ENCODE measurements at places on chromosomes 7 and 10. TPM values are rescaled to one million over a fixed set of nuclear protein-coding genes. Genes with fewer than 3 reads are reported as not detected.

OR2A12 gene
- total RNA-seq: not detected

CYP2E1 gene
- 1.4 TPM for total RNA-seq

CFAP46 gene
- total RNA-seq: 4.6 TPM

PRR15 gene
- total RNA-seq: 10.8 TPM

TMEM72 gene
- total RNA-seq: 87.1 TPM

DNAJB9 gene
- total RNA-seq: 48.8 TPM

IFIT2 gene
- 8.4 TPM for total RNA-seq

HMX2 gene
- 0.99 TPM for total RNA-seq

UNCX gene
- 7.5 TPM for total RNA-seq

AKR1C4 gene
- total RNA-seq: not detected

OR13A1 gene
- total RNA-seq: 0.06 TPM

GRID2IP gene
- total RNA-seq: 1.5 TPM

DDC gene
- total RNA-seq: 32.0 TPM

SLC16A9 gene
- total RNA-seq: 15.4 TPM

CAMK1D gene
- 12.6 TPM for total RNA-seq

FBXL13 gene
- total RNA-seq: 3.2 TPM

FOXI2 gene
- total RNA-seq: 0.47 TPM

TOMM7 gene
- total RNA-seq: 505 TPM

SFTPA1 gene
- 0.88 TPM for total RNA-seq

SPDYE2B gene
- total RNA-seq: not detected

TUBAL3 gene
- total RNA-seq: not detected

TMEM213 gene
- 43.8 TPM for total RNA-seq

CDHR1 gene
- total RNA-seq: 0.23 TPM

GTF2IRD1 gene
- 39.9 TPM for total RNA-seq

PLEKHS1 gene
- total RNA-seq: 0.18 TPM

ZNF32 gene
- total RNA-seq: 33.7 TPM

TFAM gene
- 26.9 TPM for total RNA-seq

CYP2C19 gene
- 0.18 TPM for total RNA-seq

CYP26A1 gene
- total RNA-seq: 0.12 TPM

GFRA1 gene
- total RNA-seq: 43.8 TPM

NPC1L1 gene
- 1.2 TPM for total RNA-seq

FAM24B gene
- total RNA-seq: 5.8 TPM

NPY4R gene
- not detected for total RNA-seq

TCF7L2 gene
- total RNA-seq: 21.4 TPM

SEMA3D gene
- 26.0 TPM for total RNA-seq

HKDC1 gene
- total RNA-seq: 9.2 TPM

DGKB gene
- total RNA-seq: 4.6 TPM

TMEM178B gene
- 0.93 TPM for total RNA-seq
